IPS-NIHi11 (cell line): ENCODE measurements at places on chromosomes 5 and 9.

GRCh38 chr9:91417602-91418214, 5.9 kb downstream of the NFIL3 start:
- no peak for DNase-seq

DNA sequence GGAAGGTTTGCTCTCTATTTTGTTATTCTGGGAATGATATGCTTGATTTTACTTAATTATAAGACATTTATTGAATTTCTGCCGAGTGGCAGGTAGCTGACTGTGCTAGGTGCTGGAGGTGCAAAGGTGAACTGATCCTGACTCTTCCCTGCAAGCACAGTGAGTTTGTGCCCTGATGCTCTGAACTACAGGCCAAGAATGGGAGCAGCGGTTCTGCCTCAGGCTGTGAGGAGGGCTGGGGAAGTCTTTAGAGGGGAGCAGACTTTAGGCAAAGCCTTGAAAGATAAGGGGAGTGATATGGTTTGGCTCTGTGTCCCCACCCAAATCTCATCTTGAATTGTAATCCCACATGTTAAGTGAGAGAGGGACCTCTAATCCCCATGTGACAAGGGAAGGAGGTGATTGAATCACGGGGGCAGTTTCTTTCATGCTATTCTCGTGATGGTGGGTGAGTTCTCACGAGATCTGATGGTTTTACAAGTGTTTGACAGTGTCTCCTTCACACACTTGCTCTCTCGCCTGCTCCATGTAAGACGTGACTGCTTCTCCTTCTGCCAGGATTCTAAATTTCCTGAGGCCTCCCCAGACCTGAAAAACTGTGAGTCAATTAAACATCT, 73.1 kb downstream of the NDFIP1 start:
- DNase-seq, result no peak

GRCh38 chr5:54994628-54995027, 9.2 kb upstream of the ESM1 start:
- no peak for DNase-seq

DNA sequence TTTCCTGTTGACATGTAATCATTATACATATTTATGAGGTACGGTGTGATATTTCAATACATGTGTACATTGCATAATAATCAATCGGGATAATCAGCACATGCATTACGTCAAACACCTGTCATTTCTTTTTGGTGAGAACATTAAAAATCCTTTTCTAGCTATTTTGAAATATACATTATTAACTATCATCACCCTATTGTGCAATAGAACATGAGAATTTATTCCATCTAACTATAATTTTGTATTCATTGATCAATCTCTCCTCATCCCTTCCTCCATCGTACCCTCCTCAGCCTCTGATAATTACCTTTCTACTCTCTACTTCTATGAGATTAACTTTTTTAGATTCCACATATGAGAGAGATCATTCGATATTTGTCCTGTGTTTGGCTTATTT, 170.9 kb upstream of the GHR start:
- DNase-seq, result no peak

DNA sequence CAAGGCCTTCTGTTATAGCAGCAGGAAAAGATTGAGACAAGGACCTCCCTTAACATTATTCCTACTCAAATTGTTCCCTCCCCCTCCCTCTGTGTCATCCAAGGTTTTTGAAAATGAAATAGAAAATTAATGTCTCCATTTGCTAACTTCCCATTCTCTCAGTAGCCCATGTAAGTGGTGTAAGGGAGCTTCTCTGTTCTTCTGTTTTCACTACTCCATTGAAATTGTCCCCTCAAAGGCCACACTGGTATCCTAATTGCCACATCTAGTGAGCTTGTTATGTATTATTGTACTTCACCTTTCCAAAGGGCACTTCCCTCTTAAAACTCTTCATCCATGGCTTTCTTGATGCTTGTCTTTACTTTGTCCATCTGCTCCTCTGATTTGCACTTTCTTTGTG, 131.2 kb upstream of the PIK3R1 start:
- no peak for DNase-seq
